ENCODE measurements at places on chromosomes 11 and 22. TPM values are rescaled to one million over a fixed set of nuclear protein-coding genes. Genes with fewer than 3 reads are reported as not detected.

The OR51E2 gene
- not detected for total RNA-seq

The RFPL2 gene
- not detected for total RNA-seq

The YAP1 gene
- total RNA-seq: 105 TPM

The KRTAP5-7 gene
- not detected for total RNA-seq

The RCE1 gene
- 18.9 TPM for total RNA-seq

The SOX6 gene
- total RNA-seq: 4.8 TPM

The MUC15 gene
- total RNA-seq: 22.6 TPM

The FOXRED1 gene
- total RNA-seq: 16.6 TPM

The RASSF10 gene
- 4.3 TPM for total RNA-seq

The SCGB2A2 gene
- total RNA-seq: not detected

GRCh38 chr11:59776210-59777066 lies 21.3 kb downstream of the STX3 start:
- DNase-seq: no peak

DNA sequence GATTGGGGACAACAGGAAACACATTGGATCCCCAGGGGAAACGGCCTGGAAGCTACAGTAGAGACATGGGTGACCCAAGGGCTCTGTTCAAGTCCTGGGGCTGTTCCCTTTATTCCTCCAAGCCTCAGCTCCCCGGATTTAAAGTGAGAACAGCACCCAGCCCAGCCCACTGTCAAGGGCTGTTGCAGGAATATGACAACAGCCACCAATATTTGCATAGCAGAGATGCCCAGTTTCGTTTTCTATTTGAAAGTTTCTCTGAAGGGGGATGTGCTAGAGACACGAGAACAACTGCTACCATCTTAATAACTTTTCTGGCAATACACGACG lies 81.1 kb upstream of the WNT7B start:
- peak; percentile 70 for DNase-seq

DNA sequence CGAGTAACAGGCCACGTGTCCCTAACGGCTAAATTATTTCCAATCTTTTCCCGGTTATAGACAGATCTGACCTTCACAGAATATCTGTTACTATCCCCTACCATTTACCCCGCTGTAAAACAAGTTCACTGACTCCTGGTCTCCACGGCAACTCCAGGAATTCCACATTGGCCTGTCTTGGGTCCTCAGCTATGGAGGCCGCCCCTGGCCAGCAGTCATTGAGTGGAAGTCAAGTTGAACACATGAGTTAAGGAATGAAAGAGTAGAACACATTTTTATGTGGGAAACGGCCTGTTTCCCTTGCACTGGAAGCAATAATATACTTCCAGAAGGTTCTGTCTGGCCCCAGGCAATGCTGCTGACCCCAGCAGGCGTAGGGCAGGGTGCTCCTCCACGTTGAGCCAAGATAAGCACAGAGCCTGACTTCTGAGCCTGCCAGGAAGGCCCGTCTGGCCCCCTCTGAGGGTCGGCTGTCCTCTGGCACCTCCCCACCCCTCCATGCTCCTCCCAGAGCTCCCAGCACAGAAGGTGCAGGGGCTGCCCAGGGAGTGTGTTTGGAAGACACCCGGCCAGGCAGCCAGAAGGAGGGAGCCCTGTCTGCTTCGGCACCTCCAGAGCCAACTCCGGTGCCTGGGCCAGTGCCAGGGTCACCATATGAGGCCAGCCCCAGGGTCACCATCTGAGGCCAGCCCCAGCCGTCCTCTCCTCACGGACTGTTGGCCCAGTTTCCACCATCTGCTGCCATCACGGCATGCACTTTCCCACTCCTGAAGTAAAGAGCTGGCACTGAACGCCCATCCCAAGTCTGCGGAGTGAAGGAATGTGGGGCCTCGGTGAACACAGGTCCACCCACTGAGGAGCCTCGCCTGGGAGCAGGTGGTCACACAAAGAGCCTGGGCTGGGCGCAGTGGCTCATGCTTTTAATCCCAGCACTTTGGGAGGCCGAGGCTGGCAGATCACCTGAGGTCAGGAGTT lies 813.2 kb downstream of the BRD1 start:
- DNase-seq: peak; percentile 38

- peak; percentile 74 for DNase-seq
These were observed 14.5 kb upstream of the P4HA3 start for GRCh38 chr11:74325649-74326645.

GRCh38 chr11:116707746-116708145 lies 65.0 kb downstream of the BUD13 start:
- no peak for DNase-seq

- DNase-seq: no peak
These were observed 6.4 kb upstream of the ARFGAP3 start for GRCh38 chr22:42863349-42863961.

GRCh38 chr11:84564180-84564866 lies 1062.8 kb downstream of the DLG2 start:
- DNase-seq: no peak

GRCh38 chr11:33956611-33957010 lies 64.7 kb upstream of the LMO2 start:
- no peak for DNase-seq

DNA sequence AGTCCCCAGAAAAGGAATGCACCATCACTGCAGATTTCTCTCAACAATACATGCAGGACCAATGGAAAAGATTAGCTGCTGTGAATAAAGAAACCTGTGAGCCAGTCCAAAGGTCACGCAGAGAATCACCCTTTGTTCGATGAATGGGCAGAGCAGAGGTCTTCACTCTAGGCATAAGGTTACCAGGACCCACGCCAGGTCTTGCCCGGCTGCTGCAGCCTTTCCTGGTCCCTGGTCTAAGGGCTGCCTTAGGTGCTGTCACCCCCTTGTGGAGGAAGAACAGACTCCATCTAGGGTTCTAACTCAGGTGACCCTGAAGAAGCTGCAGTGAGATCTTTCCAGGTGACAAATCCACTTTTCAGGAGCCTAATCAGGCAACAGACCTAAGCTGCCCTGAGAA lies 29.0 kb upstream of the NAP1L4 start:
- no peak for DNase-seq

- DNase-seq: no peak
These were observed at the start of gene SLC6A5 for GRCh38 chr11:20599221-20600019. Gene SLC6A5, plus strand, starts transcription at chr11:20599608. Its CDS starts 65 bp downstream, at chr11:20599673.

DNA sequence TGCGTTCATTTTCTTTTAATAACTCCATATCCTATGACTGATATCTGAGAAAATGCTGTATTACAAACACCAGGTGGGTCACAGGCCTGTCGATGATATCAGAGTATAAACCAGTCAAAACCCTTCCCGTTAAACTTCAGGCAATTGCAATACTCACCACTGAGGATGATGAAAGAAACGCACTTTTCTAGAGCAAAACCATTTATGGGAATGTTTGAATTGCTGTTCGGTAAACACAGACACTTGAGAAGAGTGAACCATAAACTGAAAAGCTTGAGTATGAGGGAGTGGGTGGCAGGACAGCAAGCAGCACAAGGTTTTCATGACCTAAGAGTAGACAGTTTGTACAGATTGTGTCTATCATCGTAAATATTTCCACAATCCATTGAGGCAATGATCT lies 139.8 kb upstream of the CEP126 start:
- no peak for DNase-seq

GRCh38 chr11:61120706-61121191 lies 18.5 kb downstream of the CD5 start:
- no peak for DNase-seq

DNA sequence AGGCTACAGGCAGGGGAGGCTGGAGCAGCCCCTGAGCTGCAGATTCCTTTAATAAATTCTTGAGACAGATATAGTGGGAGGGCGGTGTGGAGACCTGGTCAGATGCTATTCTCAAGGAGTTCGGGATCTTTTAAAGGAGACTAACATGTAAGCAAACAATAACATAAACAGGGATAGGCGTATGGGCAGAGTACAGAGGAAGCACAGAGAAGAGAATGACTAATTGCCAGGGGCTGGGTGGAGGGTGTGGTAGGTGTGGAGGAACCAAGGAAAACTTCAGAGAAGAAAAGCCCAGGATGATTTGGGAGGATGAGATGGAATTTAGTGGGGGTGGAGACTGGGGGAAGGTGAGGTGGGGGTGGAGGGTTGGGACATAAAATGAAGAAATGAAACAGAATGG lies 9.7 kb upstream of the HEPHL1 start:
- DNase-seq: no peak

DNA sequence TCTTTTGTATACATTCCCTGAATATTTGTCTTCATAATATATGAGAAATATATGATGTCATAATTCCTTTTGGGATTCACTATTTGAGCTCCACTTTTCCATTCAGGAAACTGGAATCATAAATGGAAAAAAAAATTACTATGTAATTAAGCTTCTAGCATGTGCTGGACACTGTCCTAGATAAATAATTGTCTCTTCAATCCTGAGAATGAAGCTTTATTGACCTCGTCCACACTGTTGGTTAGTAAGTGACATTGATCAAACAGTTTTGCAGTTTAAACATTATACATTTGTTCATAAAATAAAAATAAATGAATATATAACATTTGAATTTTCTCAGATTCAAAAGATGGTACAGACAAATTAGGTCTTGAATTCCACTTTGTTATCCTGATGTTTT lies 1691.2 kb downstream of the LRRC4C start:
- DNase-seq: no peak

- no peak for DNase-seq
These were observed 7.4 kb upstream of the RCE1 start for GRCh38 chr11:66835768-66836405.

- peak; percentile 72 for DNase-seq
These were observed 23.4 kb downstream of the ARFGAP2 start for GRCh38 chr11:47152953-47153950.

DNA sequence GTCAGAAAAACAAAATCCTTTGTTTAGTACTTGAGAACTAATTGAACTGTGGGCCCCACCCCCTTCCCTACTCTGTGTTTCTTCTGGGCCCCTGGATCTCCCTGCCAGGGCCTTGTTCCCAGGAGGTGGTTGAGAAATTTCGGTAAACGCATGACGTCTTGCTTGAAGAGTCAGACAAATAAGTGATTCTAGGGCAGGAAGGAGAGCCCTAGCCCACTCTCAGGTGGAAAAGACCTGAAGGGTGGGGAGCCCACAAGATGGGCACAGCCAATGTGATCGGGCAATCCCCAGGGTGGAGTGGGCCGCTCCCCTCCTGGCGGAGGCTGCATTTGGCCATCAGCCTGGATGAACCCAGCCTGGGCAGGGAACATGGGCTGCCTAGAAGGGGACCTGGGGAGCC lies 16.8 kb upstream of the P2RY2 start:
- DNase-seq: peak; percentile 79

DNA sequence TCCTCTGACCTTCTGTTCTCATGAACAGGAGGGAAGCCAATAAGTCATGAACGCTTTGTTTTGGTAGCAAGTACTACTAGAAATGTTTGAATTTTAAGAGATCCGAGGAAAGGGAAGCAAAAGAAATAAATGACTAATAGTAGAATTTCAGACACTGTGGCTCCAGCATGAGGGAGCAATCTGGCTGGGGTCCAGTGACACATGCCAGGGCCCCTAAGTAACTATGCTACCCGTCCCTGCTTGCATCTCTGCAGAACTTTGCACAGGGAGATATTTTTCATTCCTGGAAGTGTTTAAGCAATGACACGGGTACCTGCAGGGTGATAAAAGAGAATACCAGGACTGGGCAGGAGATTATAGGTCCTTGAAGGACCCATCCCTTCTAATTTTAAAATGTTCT lies 7.3 kb upstream of the ADAMTS8 start:
- no peak for DNase-seq

- no peak for DNase-seq
These were observed 59.6 kb downstream of the PISD start for GRCh38 chr22:31602259-31602952.

GRCh38 chr11:115611343-115611742 lies 107.1 kb upstream of the CADM1 start:
- DNase-seq: no peak
